ENCODE measurements at places on chromosomes 16 and 17.

GRCh38 chr16:50956637-50957036 is 194.4 kb downstream of the SALL1 start:
- no peak for DNase-seq

DNA sequence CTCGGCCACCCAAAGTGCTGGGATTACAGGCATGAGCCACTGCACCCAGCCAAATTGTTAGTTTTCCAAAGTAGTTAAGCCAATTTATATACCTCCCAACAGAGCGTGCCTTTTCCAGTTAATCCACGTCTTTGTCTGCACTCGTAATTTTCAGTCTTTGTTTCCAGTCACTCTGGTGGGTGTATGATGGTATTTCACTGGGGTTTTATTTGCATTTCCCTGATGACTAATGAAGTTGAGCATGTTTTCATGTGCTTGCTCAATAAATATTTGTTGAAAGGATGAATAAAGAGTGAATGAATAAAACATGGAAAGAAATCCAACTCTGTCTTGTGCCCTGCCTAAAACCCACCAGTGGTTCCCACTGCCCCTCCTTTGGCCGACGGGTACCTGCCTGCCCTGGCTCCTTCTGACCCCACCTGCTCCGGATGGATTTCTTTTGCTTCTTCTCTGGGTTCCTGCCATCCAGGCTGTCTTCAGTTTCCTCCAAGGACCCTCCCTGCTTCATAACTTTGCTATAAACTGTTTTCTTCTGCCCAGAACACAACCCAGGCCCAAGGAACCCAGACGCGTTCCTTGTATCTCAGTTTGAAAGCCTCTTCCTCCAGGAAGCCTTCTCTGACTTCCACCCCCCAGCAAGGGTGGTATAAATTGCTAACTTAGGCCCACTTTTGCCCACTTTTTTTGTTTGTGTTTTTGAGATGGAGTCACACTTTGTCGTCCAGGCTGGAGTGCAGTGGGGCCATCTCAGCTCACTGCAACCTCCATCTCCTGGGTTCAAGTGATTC is 3.0 kb upstream of the ABCC1 start:
- peak; percentile 82 for DNase-seq

GRCh38 chr17:45353043-45353442 is 36.2 kb upstream of the MAP3K14 start:
- no peak for DNase-seq

DNA sequence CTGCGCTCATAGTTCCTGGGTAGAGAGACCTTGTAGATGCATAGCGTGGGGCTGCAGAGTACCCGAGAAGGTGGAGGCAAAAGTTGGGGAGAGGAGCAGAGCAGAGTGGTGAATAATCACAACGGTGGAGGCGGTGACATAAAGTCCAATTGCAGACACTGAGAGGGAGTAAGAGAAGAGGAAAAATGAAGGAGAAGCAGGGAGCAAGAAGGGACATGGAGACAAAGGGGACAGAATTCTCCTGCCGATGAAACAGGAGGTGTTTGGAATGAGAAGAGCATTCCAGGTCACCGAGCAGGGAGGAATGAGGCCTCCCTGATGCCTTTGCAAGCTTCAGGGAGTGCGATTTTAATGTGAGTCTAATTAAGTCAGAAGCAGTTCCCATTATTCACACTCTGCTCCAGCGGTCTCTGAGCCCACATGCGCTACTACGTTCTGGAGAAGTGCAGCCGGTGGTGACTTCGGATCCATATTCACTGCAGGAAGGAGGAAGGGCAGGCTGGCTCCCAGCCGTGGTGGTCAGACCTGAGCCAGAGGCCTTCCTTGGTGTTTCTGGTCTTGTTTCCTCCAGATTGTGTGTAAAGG is 108.0 kb upstream of the DNAH9 start:
- no peak for DNase-seq

DNA sequence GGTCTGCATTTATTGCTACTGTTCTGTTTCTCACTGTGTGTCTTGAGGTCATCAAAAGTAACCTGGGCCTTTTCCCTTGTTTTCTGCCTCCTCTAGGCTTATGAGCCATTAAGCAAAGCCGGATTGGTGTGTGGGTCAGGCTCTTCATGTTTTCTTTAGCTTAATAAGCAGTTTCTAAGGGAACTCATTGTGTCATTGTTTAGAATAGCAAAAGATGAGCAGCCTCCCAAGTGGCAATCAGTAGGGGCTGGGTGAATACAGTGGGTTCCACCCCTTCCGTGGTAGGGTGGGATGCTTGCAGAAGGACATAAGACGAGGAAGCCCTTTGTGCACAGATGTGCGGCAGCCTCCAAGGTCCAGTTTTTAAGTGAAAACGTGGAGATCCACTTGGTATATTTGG is 34.5 kb downstream of the ABCC1 start:
- DNase-seq: peak; percentile 53

DNA sequence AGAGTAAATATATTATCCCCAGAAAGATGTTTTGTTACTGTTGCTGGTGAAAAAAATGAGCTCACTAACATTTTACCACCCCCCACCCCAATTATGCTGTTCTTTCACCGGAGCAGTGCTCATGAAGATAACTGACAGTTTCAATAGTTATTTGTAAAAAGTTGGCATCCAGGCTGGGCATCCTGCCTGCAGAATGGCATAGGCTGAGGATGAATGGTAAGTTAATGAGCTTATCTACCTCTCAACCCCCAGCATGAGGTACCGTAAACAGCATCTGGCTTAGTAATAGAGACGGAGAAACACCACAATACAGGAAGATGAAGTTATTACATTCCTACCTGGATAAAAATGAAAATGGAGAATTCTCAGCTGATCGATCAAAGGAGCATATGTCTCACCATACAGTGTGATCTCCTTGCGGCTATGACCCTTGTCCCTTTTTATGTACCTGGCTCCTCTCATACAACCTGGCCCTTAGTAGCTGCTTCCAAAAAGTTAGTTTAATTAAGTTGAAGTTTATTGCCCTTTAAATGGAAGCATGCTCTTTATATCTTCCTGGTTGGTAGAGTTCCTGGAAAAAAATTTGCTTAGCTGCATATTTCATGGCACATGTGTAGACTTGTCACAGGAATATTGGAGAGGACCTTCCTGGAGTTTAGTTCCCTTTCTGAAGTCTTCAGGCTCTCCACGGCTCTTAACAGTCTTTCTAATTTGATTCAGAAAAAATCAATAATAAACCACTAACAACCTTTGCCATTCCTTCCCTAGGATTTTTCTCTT is 61.2 kb upstream of the MPHOSPH6 start:
- DNase-seq: no peak

DNA sequence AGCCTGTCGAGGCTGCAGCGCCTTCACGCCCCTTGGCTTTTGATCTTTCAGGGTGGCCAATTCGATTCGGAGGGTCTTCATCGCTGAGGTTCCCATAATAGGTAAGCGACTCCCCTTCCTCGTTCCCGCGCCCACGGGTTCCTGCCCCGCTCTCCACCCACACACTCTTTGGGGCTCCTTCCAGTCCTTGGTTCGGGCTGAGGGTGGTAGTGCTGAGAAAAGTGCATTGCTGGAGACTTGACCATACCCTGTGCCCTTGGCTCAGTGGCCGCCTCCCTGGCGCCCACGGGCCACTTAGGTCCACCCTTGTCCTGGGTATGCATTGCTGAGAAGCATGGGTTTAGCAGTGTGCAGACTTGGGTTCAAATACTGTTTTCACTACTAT is 491 bp downstream of the POLR2C start:
- DNase-seq: no peak

GRCh38 chr17:36703860-36704266 is 102.5 kb downstream of the MRM1 start:
- peak; percentile 38 for DNase-seq

- peak; percentile 37 for DNase-seq
Observed at GRCh38 chr16:2473999-2474876, 689 bp upstream of the TBC1D24 start.

GRCh38 chr16:69848637-69849545 is 86.8 kb downstream of the WWP2 start:
- peak; percentile 92 for DNase-seq

DNA sequence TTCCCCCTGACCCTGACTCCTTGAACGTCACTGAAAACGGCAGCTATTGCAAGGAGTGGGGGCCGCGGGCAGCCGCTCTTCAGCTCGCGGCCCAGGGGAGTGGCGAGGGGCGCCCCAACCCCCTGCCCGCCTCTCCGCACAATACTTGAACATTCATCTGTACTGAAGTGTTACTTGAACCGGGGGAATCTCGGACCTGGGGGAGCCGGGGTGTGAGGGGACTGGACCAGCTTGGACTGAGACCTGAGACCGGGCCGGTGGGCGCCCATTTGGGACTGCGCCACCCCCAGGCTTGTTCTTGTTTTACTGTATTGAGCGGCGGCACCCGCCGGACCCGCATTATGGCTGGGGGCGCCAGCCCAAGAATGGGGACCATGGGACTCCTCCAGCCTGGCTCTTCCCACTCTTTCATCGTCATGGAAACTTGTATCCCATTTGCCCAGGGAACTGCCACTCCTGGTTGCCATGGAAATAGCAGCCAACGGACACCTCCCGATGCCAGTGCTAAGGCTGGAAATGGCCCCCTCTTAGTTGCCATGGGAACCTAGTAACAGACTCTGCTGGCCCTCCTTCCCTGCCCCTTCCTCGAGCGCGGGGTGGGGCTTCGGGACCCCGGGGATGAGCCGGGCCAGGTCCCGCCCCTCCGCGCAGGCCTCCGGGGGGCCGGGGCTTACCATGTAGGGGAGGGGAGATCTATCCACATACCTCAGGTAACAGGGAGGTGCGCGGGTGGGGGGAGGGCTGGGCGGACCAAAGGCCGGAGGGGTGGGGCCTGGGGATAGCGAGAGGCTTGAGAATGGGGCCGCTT is 805 bp upstream of the ORAI3 start:
- DNase-seq: peak; percentile 99

DNA sequence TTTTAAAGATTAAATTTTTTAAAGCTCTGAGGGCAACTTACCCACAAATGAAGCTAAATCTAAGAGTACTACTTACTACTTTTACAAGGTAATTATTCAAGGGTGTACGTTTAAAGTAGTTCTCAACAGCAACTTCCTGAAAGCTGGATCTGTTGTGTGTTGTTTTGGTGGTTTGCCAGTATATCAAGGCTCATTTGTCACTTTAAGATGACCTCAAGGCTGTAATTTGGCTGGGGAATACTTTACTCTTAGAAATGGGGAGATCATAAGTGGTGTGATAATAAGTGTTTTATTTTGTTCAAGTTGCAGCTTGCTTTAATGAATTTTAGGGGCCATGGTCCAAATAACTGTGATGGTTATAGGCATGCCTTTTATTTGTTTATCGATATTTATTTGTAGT is 30.4 kb downstream of the AP2B1 start:
- no peak for DNase-seq

GRCh38 chr17:77304746-77305473 is 164.1 kb downstream of the SEC14L1 start:
- no peak for DNase-seq

DNA sequence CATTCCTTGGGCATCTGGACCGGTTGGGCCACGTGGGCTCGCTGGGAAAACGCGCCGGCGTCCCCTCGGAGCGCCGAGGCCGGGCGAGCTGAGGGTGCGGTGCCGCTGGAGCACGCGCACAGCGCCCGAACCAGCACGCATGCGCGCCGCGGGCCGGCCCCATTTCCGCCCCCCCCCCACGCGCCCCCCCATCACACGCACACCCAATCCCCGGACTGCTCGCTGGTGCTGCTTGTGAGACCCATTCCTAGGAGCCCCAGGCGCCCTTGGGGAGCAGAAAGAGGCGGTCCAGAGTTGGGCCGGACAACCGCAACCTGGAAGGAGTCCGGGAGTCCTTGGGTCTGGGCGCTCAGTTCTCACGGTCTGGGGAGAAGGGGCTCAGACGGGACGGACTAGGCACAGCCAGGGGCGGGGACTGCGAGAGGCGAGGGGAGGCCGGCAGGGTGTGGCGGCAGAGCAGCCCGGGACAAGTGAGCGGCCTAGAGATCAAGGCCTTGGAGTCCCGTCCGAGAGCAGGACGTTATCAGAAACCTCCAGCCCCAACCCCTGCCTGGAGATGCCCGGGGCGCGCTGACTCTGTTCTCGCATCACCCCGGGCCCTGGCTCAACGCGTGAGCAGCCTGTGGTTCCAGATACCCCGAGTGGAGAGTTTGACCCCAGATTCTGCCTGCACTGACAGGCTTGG is 6.0 kb upstream of the CBX8 start:
- DNase-seq: no peak

GRCh38 chr17:40944531-40944930 is 7.1 kb upstream of the KRT23 start:
- DNase-seq: no peak

- DNase-seq: no peak
Observed at GRCh38 chr17:46768540-46768870, 50.0 kb downstream of the WNT3 start.

- no peak for DNase-seq
Observed at GRCh38 chr16:52963212-52963854, 89.4 kb downstream of the CHD9NB start.

DNA sequence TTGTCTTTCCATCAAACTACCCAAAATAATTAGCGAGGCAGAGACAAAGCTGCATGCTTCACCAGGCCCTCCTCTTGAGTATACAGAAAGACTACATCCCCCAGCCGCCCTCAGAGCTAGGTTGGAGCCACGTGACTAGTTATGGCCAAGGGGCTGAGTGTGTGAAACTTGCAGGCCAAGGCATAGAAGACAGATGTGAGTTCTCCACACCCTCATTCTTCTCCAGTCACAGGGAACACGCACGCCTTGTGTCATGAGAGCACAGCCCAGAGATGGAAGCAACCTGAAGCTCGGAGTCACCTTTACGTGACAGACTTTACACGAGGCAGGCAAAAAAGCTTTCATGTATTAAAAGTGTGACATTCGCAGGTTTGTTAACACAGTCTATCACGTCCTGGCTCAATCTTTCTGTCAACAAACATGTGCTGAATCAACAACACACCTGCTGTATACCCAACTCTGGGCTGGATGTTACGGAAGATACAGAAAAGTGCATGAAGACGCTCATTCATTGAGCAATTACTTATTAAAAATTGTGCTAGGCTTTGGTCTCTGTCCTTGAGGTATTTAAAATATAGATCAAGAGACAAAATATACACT is 38.3 kb downstream of the STX8 start:
- no peak for DNase-seq

DNA sequence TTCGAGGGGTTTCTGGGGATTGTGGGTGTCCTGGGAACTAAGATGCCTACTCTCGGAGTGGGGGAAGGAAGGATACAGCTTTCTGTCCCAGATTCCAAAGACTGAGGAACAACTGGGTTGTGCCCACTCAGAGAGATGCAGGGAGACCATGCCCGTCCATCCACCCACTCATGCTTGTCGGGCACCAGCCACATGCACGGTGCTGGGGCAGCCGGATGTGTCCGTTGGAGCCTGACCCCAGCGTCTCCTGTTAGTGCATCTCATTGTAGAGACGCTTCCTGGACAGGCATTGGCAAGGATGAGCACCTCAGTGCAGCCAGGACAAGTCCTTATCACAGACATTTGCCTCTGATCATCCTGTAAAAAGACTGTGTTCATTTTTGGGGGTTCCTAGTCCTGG is 58.1 kb downstream of the METRNL start:
- no peak for DNase-seq

- no peak for DNase-seq
Observed at GRCh38 chr17:47995241-47995935, 24.5 kb downstream of the CDK5RAP3 start.

All from fibroblast of pulmonary artery (primary cell).